ENCODE measurements at places on chromosomes 13 and 19.

- DNase-seq: no peak
Observed at GRCh38 chr19:48346191-48346590, 17.5 kb downstream of the TMEM143 start.

GRCh38 chr13:49347650-49348385 is 96.0 kb downstream of the CAB39L start:
- peak; percentile 5 for DNase-seq

GRCh38 chr13:48876289-48876688 is 99.4 kb upstream of the FNDC3A start:
- no peak for DNase-seq

GRCh38 chr19:41238244-41238643 is 19.2 kb downstream of the AXL start:
- no peak for DNase-seq

GRCh38 chr19:4619668-4620294 is 19.5 kb upstream of the TNFAIP8L1 start:
- DNase-seq: no peak

DNA sequence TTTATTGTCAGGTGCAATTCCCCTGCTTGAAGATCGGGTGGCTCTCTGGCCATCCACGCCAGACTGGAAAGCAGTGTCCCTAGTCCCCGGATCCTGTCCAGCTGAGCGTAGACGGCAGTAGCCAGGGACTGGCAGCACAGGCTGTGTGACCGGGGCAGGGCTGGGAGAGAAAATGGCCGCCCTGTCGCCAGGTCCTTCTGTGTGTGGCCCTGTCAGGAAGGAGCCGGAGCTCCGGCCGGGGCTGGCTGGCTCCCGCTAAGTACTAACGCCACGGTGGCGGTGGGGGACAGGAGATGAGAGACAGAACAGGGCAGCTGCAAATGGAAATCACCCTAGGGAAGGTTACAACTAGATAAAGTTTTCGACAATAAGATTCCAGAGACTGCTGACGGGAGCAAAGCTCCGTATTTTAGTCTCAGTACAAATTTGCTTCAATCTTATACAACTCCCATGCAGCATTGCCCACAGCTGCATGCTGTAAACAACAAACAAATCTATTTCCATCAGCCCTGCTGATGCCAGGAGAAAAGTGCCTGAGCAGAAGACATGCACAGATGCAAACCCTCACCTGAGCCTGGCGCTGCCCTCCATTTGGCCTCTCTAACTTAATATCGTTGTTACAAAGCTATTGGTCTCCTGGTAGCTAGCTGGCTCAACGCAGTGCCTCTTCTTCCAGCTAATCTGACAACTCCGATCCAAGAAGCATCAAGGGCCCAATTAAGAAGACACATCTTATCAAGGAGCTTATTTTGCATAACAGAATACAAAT is 253.0 kb downstream of the TSHZ3 start:
- DNase-seq: no peak

GRCh38 chr19:48872884-48873475 is 759 bp downstream of the PPP1R15A start:
- DNase-seq: peak; percentile 97

DNA sequence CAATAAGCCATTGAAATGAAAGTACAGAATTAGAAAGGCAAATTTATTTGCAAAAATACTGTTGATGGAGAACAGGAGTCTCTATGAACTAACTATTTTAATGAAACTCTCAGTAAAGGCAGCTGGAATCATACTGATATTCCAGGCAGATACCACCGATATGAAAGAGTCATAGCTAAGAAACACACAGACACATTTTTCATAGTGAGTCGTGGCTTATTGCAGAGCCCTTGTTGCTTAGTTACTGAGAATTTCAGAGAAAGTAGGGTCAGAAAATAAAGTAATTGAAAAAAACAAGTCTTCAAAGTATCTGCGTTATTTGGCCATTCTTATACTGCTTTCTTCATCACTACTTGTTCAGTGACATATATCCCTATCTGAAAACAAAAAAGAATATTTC is 1890.9 kb downstream of the PCDH9 start:
- no peak for DNase-seq

- no peak for DNase-seq
Observed at GRCh38 chr19:4491446-4491845, 19.3 kb downstream of the HDGFL2 start.

- no peak for DNase-seq
Observed at GRCh38 chr13:86689911-86690310, 890.7 kb upstream of the SLITRK6 start.

DNA sequence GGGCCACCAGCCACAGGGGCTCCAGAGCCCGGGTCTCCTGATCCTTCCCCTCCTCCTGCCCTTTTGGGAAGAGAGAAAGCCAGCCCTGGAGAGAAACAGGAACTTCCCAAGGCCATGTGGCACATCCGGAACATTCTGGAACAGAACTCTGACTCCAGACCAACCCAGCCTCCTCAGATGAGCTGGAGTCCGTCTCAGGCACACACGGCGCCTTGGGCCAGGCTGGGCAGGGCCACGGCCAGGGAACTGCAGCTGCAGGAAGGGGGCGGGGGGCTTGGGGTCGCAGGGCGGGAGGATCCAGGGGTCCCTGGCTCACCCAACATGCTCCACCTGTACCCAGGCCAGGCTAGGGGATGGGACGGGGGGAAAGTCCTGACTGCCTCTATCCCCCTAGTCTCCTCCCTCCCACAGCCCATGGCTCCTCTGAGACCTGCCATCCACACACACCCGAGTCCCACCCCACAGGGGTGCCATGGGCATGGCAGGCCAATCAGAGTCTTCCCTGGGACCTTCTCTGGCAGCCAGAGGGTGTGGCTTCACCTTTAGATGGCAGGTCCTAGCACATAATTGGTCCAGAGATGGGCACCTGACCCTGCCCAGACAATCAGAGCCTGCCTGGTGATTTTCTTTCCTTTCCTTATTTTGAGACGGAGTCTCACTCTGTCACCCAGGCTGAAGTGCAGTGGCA is 22.9 kb downstream of the SBNO2 start:
- DNase-seq: no peak

DNA sequence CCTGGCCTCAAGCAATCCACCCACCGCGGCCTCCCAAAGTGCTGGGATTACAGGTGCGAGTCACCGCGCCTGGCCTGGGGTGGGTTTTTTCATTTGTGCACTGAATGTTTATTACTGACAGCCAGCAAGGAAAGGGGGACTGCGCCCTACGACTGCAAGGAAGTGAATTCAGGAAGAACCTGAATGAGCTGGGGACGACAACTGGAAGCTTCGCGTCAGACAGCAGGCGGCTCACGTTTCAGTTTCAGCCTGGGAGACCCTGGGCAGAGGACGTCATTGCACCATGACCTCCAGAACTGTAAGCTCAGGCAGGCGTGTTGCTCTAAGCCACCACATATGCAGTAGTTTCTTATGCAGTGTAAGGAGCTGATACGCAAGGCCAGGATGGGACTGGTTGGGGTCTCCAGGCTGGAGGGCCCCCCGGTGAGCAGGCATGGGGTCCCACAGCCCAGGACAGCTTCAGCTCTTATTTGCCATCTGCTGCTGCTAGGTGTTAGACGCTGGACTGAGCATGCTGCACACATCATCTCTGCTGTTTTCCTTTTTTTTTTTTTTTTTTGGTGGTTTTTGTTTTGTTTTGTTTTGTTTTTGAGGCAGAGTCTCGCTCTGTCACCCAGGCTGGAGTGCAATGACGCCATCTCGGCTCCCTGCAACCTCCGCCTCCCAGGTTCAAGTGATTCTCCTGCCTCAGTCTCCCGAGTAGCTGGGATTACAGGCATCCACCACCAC is 66.6 kb downstream of the GADD45B start:
- DNase-seq: no peak

DNA sequence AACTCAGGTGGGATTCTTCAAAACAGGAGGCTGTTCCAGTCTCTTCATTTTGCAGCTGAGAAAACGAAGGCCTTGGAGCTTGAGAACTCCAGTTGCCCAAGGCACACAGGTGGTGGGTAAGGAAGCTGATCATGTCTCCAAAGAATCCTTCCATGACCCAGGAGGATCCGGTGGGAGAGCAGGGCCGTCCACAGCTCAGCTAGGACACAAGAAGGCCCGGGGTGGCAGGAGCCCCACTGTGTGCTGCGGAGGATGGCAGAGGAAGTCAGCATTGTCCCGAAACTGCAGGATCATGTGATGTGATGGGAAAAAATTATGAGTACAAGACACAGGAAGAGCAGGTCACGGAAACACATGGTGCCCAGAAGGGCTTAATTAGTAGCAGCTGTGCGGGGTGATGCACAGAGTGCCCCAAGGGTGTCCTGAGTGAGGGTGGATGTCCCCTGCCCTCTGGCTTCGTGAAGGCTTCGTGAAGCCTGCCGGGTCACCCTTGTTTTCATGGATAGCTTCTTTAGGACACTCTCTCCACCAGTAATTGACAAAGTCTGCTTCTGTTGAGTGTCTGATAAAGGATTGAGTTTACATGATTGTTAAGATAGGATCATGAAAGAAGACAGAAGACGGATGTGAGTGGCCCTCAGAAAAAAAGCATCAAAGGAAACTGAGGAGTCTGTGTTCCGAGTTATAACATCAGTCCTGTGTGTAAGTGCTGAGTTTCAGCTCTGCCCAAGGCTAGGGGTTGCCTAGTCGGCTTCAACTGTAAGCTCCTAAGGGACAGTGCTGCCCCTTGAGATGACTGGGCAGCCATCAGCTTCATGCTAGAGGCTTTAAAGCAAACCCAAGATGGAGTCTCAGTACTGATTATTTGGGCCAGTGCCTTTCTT is 33.8 kb upstream of the SACS start:
- peak; percentile 74 for DNase-seq

DNA sequence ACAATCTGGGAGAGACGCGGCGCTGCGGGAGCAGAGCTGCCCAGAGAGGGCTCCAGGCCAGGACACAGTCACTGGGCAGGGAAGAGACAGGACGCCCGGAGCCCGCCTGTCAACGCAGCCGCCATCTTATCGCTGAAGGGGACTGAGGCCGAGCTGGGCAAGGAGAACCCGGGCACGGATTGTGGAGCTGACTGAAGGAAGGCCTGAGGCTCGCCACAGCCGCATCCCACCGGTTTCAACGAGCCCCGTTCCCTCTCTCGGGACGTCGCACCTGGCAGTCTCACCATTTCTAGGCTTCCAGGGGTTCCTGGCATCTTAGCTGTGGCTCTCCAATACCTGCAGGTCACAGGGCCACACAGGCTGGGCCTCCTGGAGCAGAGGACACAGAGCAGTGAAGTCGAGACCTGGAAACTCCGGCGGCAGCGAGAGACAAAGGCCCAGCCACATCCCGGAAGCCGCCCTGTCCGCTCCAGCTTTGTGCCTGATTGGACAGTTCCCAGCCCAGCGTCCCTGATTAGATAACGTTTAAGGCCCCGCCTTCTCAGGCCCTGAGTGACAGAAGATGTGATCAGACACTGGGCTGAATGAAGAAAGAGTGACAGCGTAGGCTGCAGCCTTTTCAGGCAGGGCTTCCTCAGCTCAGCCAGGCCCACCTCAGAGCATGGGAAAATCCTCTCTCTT is at the start of gene ZNF91:
Gene ZNF91, minus strand, starts transcription at position 431 of the 681 bp plus-strand sequence. Its CDS starts 117 bp downstream, at position 314.
- peak; percentile 92 for DNase-seq

GRCh38 chr13:59166174-59166573 is 997.6 kb downstream of the DIAPH3 start:
- DNase-seq: no peak

- DNase-seq: no peak
Observed at GRCh38 chr13:44017756-44018309, 138.1 kb downstream of the LACC1 start.

DNA sequence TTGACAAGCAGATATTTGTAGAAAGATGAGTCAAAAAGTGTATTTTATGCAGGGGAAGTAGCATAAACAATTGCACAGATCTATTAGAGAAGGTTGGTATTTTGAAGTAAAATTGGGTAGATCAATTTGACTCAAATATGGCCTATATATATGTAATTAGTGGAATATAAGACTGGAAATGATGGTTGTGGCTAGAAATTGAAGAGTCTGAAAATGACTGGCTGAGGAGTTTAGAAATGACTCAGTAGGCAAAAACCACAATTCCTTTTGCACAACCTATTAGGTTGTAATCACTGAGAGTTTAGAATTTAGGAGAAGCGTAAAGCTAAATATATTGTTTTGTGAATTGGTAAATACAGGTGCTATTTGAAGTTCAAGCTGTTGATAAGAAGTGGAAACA is 622.6 kb upstream of the PCDH20 start:
- no peak for DNase-seq

GRCh38 chr19:23698711-23699520 is 11.9 kb upstream of the ZNF675 start:
- no peak for DNase-seq

DNA sequence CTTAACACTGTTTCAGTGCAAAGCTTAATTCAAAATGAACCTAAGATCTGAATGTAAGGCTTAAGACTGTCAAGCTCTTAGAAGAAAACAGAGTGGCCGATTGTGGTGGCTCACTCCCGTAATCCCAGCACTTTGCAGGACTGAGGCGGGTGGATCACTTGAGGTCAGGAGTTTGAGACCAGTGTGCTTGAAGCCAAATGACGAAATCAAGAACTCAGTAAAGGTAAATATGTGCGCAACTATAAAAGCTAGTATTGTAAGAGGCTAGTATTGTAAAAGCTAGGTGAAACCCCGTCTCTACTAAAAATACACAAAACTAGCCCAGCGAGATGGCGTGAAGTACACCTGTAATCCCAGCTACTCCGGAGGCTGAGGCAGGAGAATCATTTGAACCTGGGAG is 12.7 kb downstream of the ATP4B start:
- no peak for DNase-seq

DNA sequence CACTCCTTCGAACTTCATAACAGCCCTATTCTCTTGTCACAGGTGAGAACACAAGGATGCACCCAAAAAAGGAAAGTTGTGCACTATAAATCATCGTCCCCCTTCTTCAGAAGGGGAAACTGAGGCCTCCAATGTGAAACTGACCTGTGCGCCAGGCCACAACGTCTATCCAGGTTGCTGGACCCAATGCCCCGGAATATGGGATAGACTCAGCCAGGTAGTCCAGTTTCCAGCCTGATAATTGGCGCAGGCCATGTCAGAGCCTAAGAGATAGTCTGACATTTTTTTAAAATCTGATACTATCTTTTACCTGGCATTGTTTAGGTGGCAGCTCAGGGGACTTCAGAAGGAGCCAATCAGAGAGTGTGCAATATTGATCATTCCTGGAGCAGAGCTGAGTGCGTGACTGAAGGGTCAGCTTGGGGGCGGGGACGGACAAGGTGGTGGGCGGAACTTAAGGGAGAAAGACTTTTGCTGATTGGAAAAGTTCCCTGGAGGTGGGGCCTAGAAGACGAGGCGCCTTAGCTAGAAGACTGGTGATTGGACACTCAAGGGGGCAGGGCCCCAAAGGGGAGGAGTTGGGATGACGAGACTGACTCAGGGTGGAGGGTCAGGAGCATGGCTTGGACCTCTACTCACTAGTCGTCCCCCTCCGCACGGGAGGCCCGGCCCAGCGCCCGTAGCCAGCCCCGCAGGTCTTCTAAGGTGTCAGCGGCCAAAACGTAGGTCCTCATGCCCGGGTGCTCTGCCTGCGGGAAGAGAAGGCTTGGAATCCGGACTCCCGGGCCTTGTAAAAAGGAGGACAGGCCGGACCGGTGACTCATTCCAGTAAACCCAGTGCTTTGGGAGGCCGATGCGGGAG is 8.5 kb downstream of the PLEKHA4 start:
- no peak for DNase-seq

GRCh38 chr13:99185606-99186005 is 15.0 kb upstream of the UBAC2 start:
- DNase-seq: no peak

All from foreskin melanocyte (primary cell).